ENCODE measurements at places on chromosomes 5 and 9.

DNA sequence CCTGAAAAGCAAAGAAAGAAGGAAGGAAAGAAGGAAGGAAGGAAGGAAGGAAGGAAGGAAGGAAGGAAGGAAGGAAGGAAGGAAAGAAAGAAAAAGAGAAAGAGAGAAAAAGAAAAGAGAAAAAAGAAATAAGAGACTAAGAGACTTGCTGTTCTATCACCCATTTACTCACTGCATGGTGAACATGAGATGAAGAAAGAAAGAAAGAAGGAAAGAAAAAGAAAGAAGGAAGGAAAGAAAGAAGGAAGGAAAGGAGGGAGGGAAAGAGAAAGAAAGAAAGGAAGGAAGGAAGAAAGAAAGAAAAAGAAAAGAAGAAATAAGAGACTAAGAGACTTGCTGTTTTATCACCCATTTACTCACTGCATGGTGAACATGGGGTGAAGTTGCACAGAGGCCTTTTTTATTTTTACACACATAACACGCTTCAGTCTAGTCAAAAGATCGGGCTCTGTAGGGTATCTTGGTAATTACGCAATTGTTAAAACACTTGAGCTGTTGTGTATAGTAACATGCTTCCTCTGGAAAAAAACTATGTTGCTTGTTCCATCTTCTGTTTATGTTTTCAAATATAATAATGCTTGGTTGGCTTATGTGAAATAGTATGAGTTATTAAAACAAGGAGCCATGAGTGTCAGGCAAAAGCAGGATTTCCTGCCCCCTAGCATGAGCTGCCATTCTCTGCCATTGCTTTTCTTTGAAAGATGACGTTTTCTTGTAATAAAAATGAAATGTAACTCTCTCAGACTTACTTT is 119.3 kb upstream of the ZNF608 start:
- no peak for DNase-seq

DNA sequence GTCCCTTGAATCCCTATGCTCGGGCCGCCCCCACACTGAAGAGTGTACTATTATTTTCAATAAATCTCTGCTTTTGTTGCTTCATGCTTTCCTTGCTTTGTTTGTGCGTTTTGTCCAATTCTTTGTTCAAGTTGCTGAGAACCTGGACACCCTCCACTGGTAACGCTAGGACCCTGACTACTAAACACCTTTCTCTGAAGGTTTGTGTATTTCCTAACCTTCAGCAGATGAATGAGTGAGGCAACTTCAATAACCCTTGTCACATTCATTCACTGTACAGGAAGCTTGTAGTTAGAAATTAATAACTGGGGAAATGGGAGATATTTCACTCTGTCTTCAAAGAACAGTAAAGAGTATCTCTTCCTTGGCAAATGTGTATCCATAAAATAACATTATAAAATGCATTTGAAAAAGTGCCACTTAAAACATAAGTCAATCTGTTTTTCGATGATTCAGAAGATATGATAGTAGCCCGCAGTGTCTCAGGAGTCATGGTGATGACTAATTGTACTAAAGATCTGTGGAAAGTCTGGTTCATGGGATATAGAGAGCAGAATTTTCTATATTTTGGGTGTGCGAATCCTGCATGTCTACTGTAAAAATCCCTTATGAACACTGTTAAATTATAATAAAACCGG is 43.2 kb upstream of the ANKH start:
- no peak for DNase-seq

DNA sequence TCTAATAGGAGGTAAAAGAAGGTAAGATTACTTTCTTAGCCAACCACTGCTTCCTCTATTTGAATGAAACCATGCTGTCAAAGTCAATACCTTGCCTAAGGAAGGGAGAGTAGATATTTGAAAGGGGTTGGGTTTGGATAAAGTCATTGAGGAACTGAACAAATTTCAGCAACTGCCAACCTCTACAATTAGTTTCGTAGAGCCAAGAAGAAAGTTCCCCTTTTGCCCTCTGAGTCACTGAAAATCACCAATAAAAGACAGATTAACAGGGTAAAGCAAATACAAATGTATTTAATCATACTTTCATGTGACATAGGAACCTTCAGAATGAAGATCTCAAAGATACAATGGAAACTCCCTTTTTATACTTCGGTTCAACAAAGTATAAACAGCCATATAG is 615.7 kb downstream of the GABRG2 start:
- DNase-seq, result no peak

DNA sequence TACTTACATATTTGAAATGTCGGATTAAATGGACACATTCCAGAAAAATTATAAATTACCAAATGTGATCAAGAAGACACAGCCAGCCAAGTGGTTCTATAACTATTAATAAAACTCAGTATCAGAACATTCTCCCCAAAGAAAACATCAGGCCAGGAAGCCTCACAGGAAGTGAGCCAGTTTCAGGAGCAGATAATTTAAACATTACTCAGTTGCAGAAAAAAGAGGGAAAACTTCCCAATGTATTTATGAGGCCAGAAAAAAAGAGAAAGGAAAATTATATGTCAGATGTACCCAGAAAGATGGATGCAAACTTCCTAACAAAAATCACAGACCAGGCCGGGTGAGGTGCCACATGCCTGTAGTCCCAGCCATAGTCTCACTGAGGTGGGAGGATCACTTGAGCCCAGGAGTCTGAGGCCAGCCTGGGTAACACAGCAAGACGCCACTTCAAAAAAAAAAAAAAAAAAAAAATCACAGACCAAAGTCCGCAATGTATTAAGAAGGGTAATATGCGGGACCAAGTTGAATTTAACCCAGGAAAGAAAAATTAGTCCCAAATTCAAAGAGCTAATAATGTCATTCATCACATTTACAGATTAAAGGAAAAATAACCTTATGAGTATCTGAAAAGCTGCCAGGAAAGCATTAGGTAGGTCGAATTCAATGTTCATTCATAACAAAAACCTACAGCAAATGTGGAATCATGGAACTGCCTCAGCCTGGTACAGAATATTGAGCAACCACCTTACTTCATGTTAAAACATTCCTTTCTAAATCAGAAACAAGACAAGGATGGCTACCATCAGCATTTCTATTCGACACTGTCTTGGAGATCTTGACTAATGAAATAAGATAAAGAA is 37.2 kb upstream of the NRARP start:
- DNase-seq, result no peak

DNA sequence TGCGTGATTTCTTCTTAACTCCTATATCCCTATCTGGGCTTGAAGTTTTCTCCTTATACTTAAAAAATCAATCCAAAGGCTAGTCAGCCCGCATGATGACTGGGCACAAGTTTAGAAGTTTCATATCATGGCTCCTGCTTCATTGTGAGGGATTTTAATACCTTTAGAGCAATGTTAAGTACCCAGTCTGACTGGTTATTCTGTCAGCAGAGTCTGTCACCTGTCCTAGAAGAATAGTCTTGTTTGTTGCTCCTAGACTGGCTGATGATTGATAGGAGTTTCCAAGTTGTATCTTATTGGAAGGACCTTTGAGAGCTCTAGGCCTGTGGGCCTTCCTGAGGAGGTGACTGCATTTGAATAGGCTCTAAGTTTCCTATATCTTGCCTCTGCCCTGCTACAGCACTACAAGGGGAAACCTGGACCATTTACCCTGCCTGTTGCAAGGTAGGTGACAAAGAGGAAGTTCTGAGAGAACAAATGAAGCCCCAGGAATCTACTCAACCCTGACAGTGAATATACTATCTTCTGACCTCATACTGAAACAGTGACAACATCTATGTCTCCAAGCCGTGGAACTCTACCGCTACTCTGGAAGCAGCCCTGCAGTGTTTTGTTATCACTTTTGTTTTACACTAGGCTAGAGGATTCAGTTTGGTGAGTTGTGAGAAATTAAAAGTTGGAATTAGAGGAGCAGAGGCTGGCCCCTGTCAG is 66.5 kb downstream of the F2RL2 start:
- no peak for DNase-seq

GRCh38 chr9:98218562-98219363 is 26.3 kb upstream of the CORO2A start:
- DNase-seq, result no peak

DNA sequence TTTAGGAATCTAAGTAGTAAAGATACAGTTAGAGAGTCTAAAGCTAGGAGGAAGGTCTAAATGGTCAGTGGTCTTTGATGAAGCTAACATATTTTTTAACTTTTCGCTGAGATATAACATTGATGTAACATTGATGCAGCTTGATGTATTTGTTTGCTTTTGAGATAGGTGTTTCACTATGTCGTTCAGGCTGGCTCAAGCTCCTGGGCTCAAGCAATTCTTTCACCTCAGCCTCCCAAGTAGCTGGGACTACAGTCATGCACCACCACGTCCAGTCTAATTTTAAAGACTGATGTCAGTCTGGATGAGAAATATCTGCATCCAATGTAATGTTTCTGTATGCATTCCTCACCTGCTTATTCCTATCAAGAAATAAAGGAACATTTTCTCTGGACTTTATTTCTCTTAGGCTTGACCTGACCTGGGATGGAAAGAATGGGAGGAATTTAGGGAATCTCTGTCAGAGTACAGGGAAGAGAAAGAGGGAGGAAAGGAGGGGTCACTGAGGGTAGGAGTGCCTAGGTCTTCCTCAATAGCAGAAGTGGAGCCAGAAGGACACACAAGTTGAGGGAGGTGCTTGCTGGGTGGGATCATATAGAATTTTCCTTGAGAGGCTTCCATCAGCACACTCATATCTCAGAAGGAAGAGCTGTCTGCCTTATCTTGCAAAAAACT is 101.5 kb upstream of the GPBP1 start:
- DNase-seq, result no peak

- no peak for DNase-seq
Observed at GRCh38 chr5:150059623-150060022, 26.7 kb downstream of the CSF1R start.

DNA sequence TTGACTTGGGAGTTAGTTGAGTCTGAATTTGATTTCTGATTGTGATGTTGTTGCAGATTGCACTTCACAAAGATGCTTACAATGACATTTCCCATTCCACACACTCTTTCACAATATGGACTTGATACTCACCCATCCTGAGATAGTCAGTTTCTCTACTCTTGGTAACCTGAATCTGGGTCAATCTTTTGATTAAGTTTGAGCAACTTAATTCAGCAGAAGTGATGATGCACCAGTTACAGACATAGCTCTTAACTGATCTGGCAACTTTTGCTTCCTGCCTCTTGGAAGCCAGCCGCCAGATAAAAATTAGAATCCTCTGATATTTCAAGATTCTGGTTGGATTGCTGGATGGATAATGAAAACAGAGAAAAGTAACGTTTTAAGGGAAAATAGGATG is 79.7 kb upstream of the OSMR start:
- no peak for DNase-seq

- no peak for DNase-seq
Observed at GRCh38 chr5:111676466-111676865, 80.5 kb downstream of the NREP start.

DNA sequence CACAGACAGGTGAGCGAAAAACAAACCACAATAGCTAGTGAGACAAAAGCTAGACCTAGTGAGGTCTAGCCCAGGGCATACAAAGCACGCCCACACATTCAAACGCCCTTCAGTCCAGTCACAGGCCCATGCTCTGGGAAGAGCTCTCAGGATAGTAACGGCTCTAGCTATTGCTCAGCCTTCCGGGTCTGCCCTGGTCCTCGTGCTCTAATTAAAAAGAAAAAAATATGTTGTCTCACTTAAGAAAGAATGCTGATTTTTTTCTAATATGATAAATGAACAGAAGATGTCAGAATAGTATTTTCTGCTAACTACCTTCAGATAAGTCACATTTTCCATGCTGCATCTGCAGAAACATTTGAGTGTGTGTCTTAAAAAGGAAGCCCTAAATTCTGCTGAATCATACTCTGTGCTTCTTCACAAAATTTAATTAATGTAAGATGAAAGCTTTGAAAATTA is 94.5 kb downstream of the PLPP1 start:
- DNase-seq, result no peak

DNA sequence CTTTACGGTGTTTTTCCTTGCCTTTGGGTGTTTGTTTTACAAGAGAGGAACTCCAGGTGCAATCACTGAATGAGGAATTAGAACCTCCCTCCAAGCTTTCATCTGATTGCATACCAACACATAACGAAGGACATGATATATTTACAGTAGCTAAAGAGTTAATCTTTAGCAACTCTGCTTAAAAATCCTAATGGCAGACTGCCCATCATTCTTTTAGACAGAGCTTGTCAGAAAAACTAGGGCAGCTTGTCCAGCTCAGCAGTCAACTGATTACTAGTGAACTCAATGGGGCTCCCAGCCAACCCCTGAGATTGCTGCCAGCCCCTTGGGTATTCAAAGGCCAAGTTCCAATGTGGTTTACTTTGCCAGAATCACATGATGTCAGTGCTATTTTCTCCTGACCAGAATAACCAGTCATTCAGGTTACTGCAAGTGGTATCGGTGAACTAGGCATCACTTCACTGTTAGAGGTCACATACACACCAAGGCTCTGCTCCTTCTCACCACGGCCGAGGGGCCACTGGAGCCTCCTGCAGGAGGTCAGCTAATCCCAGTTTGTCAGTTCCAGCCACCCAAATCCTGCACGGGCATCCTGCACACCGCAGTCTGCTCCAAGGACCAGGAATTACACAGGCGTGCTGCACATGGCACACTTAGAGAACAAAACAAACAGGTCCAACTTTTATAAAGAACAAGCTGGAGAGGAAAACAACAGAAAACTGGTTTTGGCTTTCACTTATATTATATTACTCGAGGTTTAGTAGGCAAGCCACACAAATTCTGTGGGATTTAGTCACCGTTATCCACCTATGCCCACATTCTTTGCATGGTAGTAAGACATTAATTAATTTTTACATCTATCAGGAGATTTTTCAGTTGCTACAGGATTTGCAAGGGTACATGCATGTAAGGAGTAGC is 62.5 kb downstream of the NFIB start:
- no peak for DNase-seq

DNA sequence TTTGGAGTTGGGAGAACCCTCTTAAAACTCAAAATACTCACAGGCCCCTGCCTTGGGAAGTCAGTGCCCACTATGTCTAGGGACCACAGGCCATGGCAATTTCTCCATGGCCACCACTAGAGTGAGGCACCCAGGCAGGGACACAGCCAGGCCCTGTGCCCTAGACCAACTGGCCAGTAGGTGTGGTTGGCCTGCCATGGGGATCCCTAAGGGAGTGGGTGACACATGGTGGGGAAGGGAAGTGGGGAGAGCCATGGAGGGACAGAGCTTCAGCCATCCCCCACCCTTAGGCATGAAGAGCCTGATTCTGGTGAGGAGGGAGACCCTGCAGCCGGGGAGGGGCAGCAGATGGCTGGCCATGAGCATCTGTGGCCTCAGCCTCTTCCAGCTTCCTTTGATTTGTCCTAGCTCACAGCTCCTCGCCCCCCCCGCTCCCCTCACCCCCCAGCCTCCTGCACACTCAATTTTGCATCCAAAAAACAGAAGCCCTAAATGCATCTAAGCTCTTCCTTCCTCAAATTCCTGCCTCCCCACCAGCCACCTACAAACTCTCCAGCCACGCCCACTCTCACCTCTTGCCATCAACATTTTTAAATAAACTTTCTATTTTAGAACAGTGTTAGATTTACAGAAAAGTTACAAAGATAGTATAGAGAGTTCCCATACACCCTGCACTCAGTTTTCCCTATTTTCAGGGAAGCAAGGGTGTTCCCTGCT is 1.6 kb upstream of the DBN1 start:
- no peak for DNase-seq

- DNase-seq, result no peak
Observed at GRCh38 chr5:159956074-159956473, 39.8 kb downstream of the ADRA1B start.

GRCh38 chr5:141992349-141992963 is 20.4 kb downstream of the GNPDA1 start:
- peak; percentile 57 for DNase-seq

- no peak for DNase-seq
Observed at GRCh38 chr5:61280205-61280604, 51.9 kb upstream of the ZSWIM6 start.

- no peak for DNase-seq
Observed at GRCh38 chr5:171137768-171138525, 171.1 kb upstream of the TLX3 start.

Data from T-helper 2 cell treated with Interferon-gamma antibody and Interleukin-4, amounts not matched to agents 5 μg/mL and 100 μg/mL, for 36 hours (primary cell).